ENCODE measurements at places on chromosomes 3 and 15. TPM values are rescaled to one million over a fixed set of nuclear protein-coding genes. Genes with fewer than 3 reads are reported as not detected.

DNA sequence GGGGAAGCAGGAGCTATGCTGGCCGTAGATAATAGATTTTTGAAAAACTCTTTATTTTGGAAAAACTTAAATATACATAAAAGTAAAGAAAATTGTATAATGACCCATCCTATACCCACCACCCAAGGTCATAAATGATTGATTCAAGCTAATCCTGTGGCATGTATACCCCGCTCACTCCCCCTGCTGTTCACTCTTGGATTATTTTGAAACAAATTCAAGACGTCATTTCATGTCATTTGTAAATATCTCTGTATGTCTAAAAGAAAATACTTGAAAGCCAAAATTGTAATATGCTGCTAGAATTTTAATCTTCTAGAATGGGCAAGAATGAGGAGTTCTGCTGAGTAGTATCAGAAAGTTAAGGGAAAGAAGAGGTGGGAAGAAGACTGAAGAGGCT, 241.7 kb downstream of the FEZF2 start:
- no peak for DNase-seq

The THBS1 gene
- total RNA-seq = 128 TPM

DNA sequence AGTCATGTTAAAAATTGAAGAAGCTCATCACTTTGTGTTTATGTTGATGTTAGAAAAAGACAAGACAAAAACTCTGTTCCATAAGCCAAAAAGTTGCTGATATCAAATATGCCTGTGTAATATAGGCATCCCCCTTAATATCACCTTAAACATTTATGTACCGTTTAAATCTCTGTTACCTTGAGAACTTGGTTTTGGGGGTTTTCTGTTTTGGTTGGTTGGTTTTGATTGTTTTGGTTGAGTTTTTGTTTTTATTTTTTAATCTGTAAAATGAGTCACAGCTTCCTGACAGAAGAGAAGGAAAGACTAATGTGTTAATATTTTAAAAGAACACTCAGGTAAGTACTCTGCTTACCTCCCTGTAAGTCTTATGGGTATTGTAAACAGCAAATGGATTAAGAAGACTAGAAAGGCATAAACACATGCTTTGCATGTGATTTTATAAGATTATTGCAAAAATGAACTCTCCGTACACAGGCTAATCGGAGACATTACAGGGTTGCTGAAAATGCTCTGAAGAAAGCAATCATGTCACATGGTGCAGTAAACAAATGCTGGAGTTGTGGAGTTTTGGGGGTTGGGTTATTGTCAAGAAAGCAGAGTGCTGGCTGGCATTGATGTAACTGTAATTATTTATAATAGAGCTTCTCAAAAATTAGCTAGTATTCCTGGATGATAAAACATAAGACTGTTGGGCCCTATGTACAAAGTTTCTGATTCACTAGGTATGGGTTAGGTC, 69.5 kb upstream of the MBNL1 start:
- DNase-seq = no peak

DNA sequence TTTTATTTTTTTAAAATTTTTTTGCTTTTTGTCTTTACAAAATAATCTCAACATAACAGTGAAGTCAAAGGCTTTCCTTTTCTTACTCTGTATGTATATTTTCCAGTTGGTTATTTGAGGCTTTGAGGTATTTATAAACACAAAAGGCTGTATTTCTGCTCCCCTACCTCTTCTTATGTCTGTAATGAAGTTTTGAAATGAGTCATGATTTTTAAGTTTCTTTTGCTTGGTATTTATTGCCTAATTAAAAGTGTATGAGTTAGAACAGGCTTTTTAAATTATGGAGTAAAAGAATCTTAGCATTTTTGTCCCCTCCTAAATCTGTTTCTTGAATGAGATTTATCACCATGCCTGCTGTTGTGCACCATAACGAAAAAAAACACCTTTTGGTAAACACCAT, 66.0 kb downstream of the DCUN1D1 start:
- DNase-seq = no peak

DNA sequence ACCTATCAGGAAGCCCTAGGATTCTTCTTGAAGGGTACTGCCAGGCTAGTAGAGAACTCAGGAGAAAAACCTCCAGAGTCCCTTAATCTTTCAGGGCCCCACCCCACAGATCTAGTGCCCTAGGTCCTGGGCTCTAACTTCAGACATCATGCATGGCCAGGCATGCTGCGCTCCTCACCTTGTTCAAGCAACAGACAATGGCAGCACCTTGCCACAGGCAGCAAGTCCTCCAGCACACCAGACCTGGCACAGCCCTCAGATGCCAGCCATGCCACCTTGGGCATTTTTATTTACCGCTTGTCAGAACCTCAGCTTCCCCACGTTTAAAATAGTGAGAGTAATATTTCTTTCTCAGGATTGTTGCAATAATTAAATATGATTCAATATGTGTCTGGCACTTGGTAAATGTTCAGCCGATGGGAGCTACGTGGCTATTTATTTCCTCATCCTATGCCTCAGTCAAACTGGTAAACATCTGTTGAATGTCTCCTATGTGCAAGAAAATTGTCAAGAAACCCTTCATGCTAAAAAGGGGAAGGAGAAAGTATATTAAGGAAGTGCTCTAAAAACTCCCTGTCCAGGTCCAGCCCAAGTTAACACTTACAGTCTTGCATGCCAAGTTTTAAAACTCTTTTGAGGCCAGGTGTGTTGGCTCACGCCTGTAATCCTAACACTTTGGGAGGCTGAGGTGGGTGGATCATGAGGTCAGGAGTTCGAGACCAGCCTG, 14.5 kb upstream of the CCR1 start:
- DNase-seq = no peak

GRCh38 chr3:114622001-114622400, 328.2 kb downstream of the TIGIT start:
- no peak for DNase-seq

The OXTR gene
- total RNA-seq = 0.61 TPM

The SAXO2 gene
- not detected for total RNA-seq

DNA sequence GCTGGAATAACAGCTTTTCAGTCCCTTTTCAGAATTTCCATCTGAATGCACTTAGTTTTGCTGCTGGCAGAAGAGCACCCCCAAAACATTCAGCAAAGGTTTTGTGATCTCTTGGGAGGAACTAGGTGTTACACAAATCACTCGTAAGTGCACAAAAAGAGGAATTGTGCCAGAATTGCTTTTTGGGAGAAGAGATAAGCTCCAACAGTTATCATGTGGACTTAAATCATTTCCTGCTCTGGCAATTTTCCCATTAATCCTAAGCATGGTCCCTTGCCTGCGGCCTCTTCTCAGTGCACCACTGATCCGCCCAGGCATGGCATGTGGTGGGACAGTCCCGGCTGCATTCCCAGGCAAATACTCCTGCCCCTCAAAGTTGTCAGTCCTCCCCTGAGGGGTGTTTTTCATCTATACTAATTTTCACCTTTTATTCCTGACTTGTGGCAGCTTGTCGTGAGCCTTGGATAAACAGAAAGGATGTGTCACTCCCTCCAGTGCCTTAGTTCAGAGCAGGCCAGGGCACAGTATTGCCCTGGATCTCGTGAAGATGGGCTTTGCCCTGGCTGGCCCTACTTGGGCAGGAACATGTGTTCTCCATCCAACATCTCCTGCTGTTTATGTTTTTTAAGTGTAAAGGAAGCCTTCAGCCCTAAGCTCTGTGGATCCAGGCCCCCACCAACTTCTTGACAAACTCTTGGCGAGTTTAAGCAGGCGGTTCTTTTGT, 44.6 kb upstream of the VILL start:
- peak; percentile 92 for DNase-seq

DNA sequence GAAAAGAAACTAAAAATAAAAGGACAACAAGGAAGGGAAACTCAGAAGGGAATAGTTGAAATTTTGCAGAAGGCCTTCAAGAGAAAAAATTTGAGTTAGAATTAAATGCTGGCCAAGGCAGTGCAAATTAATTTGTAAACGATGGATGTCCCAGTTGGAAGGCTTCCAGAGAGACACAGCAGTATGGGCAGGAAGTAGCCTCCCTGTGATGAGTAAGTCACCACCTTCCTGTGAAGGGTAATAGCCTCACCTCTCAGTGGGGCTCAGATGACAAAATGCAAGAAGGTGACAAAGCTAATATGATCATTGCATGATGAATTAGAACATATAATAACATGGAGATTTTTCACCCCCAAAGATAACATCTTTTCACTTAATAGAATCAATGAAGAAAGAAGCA, 27.3 kb upstream of the TMCO5A start:
- DNase-seq = peak; percentile 14

The GRM7 gene
- not detected for total RNA-seq

The CIDEC gene
- total RNA-seq = not detected

DNA sequence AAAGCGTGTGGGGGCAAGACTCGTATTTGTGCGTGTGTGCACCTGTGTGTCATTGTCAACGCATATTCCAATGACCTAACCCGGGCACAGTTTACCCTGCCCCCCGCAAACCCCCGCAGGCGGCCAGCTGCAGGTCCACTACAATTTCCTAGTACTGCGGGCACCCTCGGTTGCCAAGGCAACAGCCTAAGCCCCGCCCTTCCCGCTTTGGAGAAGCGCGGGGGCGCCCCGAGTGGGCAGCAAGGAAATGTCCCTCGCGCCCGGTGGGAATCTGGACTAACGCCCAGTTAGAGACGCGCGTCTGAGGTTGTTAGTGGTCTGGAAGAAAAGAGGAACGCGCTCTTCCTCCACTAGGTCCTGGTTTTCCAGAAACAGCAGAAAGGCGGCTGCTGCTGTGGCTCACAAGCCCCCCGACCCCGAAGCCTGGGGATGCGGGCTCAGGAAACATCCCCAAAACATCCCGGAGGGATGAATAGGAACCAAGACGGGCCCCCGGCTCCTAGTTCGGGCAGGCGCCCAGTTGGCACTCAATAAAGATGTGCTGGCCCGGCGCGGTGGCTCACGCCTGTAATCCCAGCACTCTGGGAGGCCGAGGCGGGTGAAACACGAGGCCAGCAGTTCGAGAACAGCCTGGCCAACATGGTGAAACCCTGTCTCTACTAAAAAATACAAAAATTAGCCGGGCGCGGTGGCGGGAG, 1.1 kb downstream of the ABHD14A start:
- DNase-seq = no peak

DNA sequence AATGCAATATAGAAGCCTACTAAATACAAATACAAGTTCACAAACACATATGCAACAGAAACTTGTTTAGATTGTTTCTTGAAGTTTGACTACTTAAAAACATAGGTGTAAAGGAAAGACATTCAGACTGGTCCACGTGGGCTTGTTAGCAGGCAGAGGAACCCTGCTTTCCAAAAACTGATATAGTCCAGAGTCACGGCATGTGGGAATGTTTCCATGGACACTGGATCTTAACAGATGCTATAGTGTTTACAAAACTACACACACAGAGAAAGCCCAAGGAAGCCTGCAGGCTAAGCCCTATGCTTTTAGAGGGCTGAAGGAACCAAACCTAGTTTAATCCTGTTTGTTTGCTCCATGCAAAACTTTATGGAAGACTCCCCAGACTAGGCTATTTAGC, 45.2 kb upstream of the LRRC58 start:
- no peak for DNase-seq

The FSIP1 gene
- not detected for total RNA-seq

GRCh38 chr3:170137986-170138385, 43.5 kb downstream of the PHC3 start:
- DNase-seq = no peak

The CLN6 gene
- total RNA-seq = 15.9 TPM

DNA sequence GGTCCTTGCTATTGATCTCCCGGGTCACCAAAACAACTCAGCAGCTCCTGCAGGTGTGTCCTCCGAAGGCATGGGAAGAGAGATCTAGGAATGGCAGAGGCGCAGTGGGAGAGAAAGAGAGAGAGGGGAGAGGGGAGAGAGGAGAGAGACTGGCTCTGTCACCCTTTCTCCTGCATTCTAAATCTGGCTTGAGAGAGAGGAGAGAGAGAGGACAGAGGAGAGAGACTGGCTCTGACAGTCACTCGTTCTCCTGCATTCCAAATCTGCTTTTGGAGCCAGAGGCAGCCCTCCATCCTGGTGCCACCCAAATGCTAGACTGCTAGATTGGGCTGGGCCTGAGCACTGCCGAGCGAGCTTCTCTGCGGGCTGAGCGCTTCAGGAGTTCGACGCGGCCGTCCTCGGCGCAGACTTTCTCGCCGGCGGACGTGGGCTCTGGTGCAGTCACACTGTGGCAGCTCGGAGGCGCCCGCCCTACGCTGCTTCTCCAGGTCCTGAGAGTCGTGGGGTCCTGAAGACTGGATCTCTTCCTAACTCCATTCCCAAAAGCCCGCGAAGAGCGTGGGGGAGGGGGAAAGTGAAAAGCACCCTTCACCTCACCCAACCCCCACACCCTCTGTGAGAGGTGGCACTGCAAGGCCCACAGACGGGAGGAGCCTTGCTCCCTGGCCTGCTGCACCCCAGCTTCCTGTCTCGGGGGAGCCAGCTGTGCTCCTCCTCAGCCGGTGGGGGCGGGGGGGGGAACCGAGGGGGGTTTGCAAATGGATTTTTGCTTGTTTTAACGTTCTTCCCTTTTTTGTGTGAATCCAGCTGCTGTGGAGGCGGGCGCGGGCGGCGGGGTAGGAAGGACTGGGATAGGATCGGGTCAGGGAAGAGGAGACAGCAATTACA, 222.3 kb downstream of the MEIS2 start:
- no peak for DNase-seq

The TMEM45A gene
- total RNA-seq = 24.5 TPM

- no peak for DNase-seq
Measured at GRCh38 chr15:57053470-57053869, 135.0 kb downstream of the TCF12 start.

DNA sequence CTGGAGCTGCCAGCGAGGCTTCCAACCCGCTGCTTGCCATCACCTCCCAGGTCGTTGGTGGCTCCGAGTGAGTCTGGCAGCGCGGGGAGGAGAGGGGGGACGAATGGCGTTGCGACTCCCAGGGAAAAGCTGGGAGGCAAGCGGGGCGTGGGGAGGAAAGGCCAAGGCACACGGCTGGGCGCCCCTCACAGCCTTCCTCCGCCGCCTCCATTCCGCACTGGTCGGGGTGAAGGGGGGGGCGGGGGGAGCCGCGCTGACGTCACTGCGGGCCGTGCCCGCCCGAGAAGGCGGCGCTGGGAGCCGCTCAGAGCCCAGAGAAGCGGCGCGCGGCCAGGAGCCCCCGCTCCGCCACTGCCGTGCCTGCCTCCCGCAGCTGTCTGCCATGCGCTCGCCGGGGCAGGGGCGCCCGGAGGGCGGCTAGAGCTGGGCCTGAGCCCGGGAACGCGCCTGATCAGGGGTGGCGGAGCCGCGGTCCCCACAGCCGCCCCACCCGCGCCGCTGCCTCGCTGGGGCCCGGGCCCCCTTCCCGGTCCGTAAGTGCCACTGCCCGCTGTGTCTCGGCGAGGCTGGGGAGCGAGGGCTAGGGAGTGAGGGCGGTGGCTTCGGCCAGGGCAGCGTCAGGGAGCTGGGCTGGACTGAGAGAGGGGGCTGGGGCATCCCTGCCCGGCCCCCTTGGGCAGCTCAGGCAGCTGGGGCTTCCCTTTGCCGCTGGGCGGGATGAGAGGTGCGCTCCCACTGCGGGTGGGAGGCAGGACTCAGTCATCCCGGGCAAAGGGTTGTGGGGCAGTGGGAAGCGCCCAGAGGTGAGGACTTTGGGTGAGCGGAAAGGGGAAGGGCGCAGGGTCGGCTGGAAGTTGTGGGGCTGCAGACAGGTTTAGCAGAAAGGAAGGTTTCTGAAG, 27.8 kb upstream of the POLG start:
- no peak for DNase-seq

All from Caki2 (cell line).